ENCODE measurements at places on chromosomes 3 and 15.

DNA sequence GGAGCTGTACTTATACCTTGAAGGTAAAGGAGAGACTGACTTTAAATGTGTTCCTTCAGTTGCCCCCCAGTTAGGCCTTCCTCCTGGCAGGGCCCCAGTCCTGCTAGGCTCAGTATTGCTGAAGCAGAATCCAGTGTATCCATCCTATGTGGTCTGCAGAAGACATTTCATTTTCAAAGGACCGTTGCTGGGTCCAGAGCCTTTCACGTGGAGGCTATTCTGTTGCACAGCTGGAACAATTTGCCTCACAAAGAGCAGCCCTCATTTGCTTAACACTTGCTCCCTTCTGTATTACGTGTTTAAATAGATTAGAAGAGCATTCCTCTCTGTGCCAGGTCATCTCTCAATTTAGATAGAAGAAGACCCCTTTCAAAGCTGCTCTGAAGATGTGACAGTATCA, 78.9 kb upstream of the CFAP20DC start:
- DNase-seq, result peak; percentile 4

- DNase-seq, result no peak
Measured at GRCh38 chr3:47054412-47054811, 74.9 kb downstream of the NBEAL2 start.

DNA sequence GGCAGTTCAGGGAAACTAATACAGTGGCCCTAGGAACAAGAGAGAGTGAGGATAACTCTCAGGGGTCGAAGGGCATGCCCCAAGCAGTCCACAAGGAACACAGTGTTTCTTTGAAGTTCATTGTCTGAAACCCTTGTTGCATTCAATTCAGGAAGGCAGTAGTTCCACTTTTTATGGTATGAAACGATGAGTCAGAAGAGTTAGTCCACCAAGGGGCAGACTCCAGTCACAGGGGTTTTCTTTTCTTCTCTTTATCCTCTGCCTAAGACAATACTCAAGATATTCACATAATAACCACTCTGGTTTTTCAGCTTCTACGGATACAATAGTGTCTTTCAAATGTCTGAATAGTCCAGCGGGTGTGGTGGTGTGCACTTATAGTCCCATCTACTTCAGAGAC, 23.7 kb upstream of the TICRR start:
- no peak for DNase-seq

- DNase-seq, result no peak
Measured at GRCh38 chr3:102510663-102511062, 75.8 kb downstream of the ZPLD1 start.

GRCh38 chr3:140736863-140737460, 59.1 kb downstream of the TRIM42 start:
- DNase-seq, result peak; percentile 37

DNA sequence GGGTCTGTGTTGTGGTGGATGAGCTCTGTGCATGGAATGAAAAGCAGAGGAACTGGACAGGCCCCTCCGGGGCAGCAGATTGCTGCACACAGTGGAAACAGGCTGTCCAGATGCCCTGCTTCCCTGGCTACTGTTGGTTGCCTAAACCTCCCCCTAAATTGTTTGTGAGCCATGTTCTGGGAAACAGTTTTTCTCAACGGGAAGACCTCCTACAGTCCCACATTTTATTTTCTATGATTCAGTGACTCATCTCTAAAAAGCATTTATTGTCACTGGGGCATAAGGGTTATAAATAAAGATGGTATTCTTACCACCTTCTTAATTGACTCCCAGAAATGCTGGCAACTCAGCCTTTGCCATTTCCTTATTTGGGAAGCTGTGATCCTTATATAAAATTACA, 20.3 kb upstream of the PTPN9 start:
- no peak for DNase-seq

GRCh38 chr3:146099316-146099715, 61.7 kb downstream of the PLOD2 start:
- DNase-seq, result no peak

- DNase-seq, result peak; percentile 87
Measured at GRCh38 chr3:133038089-133038730, at the start of gene TMEM108. TMEM108 (plus strand) TSS chr3:133038391.

DNA sequence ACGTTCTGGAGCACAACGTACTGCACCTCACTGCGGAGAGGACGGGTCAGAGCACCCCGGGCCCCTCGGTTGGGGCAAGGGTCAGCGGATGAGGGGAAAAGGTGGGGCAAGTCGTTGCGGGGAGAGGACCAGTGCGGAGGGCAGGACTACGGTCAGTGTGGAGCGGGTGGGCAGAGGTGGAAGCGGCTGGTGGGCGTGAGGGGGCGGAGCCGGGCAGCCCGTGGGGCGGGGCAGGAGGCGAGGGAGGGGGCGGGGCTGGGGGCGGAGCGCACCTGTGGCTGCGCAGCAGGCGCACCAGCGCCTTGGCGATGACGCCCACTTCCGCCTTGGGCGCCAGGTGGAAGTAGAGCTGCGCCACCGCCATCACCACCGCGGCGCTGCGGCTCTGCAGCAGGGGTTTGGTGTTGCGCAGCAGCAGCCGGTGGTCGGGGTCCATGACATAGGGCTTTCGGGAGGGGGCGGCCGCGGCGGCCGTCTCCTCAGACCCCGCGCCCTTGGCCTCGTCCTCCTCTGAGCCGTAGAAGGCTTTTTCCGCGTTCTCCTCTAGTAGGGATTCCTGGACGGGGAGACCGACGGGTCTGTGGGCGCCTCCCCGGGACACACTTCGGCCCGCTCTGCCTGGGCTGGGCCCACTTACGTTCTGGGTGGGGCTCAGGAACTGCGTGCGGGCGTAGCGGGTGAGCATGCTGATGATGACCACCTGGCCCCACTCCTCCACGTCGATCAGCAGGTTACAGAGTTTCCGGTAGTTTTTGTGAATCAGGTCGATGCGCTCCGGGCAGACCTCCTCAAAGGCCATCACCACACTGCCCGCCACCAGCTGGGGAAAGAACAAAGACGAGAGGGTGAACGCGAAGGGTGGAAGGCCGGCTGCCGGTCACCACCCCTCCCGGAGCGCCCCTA, 29.2 kb downstream of the AP3B2 start:
- DNase-seq, result peak; percentile 58

GRCh38 chr3:105906836-105907235, 38.0 kb upstream of the CBLB start:
- DNase-seq, result no peak

GRCh38 chr3:100789579-100789978, 80.3 kb downstream of the TFG start:
- no peak for DNase-seq

GRCh38 chr15:81254916-81255290, 58.2 kb downstream of the IL16 start:
- no peak for DNase-seq

DNA sequence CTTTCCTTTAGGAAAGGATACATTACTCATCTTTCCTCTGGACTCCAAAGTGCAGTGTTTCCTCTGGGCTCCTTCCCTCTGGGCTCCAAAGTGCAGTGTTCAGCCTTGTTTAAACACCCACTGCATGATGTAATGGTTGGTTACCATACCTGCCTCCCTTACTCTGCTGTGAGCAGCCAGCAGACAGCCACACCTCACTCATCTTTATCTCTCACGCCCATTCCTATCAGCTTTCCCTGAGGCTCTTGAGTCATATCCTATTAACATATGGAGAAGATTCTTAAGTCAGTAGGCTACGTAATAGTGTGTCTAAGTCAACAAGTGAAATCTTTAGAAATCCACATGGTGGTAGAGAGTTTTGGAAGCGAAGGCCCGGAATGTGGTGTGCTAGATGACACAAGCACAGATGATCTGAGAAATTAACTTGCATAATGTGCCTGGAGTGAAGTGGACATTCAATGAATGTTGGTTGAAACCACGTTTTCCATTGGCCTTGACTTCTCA, 97.2 kb upstream of the CTNNB1 start:
- no peak for DNase-seq

GRCh38 chr15:71066983-71067382, 48.3 kb upstream of the THSD4 start:
- no peak for DNase-seq

GRCh38 chr3:133744241-133744640, 2.0 kb upstream of the TF start:
- no peak for DNase-seq

DNA sequence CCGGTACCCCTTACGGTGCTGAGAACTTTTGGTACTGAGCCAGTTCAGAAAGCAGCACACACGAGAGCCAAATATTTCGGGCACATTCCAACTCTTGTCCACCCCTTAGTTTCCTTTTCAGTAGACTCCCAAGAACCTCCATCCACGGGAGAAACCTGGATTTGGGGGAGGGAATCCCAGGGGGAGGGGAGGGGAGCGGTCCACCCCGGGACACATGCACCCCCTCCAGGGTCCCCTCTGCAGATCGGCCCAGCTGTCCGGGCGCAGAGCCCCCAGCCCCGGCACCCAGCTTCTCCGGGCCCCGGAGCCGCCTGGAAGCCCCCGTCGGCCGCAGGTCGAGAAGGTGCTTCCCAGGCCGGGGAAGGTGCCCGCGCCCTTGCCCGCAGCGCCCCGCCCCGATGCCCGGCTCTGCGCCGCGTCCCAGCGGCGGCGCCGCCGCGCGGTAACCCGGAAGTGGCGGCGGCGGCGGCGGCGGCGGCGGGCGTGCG, 455 bp upstream of the ABHD17C start:
- DNase-seq, result no peak

- no peak for DNase-seq
Measured at GRCh38 chr3:62376906-62377877, 3.8 kb upstream of the FEZF2 start.

- DNase-seq, result no peak
Measured at GRCh38 chr3:111237946-111238345, 166.3 kb downstream of the NECTIN3 start.

DNA sequence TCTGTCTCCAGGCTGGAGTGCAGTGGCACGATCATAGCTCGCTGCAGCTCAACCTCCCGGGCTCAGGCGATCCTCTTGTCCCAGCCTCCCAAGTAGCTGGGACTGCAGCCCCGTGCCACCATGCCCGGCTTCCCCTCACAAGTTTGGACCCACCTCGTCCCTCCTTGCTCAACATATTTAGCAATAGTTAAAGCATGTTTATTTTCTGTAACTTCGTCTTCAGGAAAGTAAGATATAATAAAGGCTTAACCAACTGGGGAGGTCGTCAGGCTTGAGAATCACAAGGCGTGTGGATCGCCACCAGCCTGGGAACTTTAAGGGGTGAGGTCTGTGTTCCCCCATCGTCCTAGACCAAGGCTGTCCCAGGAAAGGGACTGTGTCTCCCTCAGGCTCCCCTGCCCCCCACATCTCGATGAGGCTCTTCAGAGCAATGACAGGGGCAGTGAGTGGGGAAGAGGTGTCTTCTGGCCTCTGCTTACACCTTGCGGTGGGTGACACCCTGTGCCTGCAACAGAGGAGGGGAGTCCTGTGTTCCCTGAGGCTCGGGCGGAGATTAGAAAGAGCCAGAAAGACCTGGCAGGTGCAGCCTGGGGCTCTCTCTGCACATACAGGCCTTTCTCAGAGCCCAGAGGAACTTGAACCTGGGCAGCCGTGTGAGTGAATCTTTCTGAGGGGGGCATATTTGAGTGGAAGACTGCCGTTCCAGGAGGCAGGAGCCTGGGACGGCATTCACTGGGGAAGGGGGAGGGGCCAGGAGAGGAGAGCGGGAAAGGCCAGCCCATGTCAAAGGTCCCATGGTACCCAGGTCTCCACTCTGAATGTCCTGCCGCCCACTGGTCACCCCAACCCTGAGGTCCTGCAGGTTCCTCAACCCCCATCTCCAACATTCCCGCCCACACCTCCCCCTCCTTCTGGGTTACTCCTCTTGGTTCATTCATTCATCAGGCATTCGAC, 152.3 kb downstream of the SMAD6 start:
- DNase-seq, result no peak

DNA sequence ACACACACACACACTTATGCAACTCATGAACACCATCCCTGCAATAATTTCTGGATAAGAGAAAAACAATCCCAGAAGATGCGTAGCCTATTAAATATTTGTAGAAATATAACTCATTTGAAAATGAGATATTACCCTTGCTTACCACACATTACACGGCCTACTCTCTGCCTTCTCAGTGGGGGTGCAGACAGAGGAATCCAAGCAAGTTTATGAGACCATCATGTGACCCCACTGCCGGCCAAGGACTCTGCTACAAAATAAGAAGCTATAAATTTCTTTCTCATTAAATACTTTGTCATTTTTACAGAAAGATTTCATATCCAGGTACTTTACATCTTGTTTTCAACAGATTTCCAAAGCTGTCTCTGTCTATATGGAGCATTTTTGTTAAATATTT, 286.3 kb downstream of the ZNF385D start:
- no peak for DNase-seq

GRCh38 chr3:164608554-164609276, 469.6 kb downstream of the SI start:
- no peak for DNase-seq

GRCh38 chr3:58421004-58421403, 12.6 kb downstream of the PDHB start:
- no peak for DNase-seq

GRCh38 chr15:28094732-28095521, 4.2 kb downstream of the OCA2 start:
- no peak for DNase-seq

- no peak for DNase-seq
Measured at GRCh38 chr15:91257746-91258414, 157.8 kb downstream of the SV2B start.

All from neuronal stem cell (in vitro differentiated cells).